ENCODE measurements at places on chromosomes 11 and 22. TPM values are rescaled to one million over a fixed set of nuclear protein-coding genes. Genes with fewer than 3 reads are reported as not detected.

DNA sequence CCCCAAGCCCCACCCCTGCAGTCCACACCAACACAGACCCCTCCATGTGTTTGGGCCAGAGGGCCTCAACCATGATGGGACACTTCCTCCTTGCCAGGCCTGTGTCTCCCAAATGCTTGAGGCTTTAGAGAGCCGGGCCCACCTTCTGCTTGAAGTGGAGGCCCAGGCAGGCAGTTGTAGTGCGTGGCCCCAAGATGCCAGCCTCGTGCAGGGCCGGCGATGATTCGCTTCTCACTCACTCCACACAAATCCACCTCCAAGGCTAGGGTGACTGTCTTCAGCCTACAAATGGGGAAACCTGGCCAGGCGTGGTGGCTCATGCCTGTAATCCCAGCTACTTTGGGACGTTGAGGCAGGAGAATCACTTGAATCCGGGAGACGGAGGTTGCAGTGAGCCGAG lies 5.7 kb downstream of the PRR5 start:
- H3K27me3 ChIP-seq: peaks cover 20% of the 10 kb centered on the region
- no peak overlapping the region for H3K27ac ChIP-seq
- peaks cover 10% of the 10 kb centered on the region for H3K4me1 ChIP-seq

Gene ST3GAL4
- 35.9 TPM for total RNA-seq

DNA sequence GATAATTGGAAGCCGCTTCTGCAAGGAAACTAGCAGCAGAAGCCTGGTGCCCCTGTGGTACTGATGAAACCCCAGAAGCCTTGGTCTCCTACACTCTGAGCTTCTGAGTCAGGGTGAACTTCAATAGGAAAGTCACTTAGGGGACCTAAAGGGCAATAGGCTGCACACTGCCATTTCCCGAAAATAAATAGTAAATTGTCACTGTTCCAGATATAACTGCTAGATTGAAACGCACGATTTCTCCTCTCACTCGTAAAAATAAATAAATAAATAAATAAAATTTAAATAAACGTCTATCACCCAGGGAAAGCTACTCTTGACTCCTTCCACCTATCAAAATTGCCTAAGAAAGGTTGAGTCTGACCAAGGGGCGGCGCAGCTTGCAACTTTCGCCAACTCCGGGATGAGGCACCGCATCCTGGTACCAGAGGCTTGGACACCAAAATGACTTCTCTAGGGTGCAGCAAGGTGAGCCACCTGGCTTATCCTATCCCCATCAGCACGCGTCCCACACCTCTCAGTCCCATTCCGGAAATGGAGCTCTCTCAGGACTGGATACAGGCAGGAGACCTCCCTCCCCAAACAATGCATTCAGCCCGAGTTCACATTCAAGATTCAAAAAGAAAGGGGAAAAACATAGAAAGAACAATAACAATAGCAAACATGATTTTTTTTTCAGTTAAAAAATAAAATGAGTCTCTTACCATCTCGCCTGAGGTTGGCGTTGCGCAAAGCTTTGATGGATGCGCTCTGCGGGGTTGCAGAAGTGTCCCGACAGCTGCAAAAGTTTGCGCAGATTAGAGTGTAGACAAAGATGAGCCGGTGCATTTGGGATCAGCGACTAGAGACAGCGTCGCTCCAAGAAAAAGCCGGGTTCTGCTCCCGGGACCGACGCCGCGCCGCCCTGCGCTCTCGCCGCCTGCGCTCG lies 583 bp downstream of the PDGFD start:
- DNase-seq: peak; percentile 31
- no peaks in the 10 kb centered on the region for H3K36me3 ChIP-seq
- H3K4me3 ChIP-seq: peak overlapping the region; percentile 24
- H3K27me3 ChIP-seq: no peaks in the 10 kb centered on the region

DNA sequence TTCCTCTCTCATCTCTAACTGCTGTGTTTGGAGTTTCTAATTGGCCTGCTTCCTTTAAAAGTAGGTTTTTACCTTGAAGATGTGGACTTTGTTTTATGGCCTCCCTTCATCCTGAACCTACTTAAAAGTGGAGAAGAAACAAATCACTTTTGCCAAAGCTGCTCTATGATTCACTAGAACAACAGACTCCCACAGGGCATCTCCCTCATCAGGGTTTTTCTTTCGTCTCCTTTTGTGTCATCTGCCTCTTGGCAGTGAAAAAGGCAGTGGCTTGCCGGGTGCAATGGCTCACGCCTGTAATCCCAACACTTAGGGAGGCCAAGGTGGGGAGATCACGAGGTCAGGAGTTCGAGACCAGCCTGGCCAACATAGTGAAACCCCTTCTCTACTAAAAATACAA lies 186.6 kb upstream of the MTNR1B start:
- H3K4me1 ChIP-seq: no peaks in the 10 kb centered on the region
- H3K27ac ChIP-seq: no peak overlapping the region
- no peak for DNase-seq
- no peaks in the 10 kb centered on the region for H3K27me3 ChIP-seq
- H3K36me3 ChIP-seq: no peaks in the 10 kb centered on the region

Gene SYT13
- total RNA-seq: 0.32 TPM

DNA sequence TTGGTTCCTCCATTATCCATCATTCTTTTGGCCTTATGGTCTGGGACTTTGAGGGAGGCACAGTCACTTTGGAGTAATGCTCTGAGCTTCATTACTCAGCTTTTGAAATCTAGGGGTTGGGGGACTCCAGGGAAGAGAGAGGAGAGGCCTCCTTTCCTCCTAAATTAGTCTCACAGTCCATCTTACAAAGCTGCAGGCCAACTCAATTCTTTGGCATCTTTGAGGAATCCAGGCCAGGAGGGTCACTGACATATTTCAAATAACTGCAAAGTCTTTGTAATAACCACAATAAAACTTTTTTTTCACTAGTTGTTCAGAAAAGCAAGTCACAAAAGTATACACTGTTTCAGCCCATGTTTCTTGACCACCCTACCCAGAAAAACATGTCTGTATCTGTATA lies 73.3 kb upstream of the FAR1 start:
- H3K4me3 ChIP-seq: no peak overlapping the region
- no peak overlapping the region for H3K27ac ChIP-seq
- no peaks in the 10 kb centered on the region for H3K4me1 ChIP-seq
- no peaks in the 10 kb centered on the region for H3K27me3 ChIP-seq
- DNase-seq: no peak

- no peak for DNase-seq
- H3K4me3 ChIP-seq: no peak overlapping the region
- no peak overlapping the region for H3K27ac ChIP-seq
- H3K36me3 ChIP-seq: no peaks in the 10 kb centered on the region
- peaks cover 4% of the 10 kb centered on the region for H3K4me1 ChIP-seq
Measured at GRCh38 chr11:11346303-11346702, 6.7 kb downstream of the CSNK2A3 start.

Gene BACE1-AS
- total RNA-seq: 6.4 TPM

DNA sequence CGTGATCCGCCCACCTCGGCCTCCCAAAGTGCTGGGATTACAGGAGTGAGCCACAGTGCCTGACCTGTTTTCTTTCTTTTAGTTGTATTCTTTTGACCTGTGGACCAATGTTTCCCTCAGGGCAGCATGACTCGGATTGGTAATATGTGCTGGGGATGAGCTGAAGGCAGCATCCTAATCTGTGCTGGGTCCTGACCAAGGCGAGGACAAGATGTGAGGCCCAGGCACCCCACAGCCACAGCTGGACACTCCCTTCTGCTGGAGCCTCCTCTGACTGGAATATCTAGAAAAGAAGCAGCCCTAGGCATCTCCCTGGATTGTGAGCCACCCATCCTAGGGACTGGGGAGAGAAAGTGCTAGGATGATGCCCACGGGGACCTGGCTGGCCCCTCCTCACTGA lies 105.4 kb downstream of the PDE2A start:
- H3K36me3 ChIP-seq: no peaks in the 10 kb centered on the region
- DNase-seq: no peak
- H3K4me1 ChIP-seq: no peaks in the 10 kb centered on the region
- no peak overlapping the region for H3K27ac ChIP-seq

Gene OR4D5
- total RNA-seq: not detected

DNA sequence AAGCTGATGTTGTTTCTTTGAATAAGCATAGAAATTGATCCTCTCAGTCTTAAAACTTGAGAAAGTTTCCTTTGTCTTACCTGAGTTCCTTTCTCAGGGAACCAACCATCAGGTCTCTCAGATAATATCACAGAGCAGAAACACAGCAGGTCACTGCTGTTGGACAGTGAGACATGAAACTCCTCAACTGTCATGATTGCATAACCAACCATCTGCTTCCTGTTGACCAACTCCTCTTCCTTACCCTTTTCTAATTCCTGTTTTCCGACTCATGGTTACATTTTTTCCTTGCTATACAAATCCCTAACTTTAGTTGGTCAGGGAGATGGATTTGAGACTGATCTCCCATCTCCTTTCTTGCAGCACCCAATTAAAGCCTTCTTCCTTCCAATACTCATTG lies 845.3 kb downstream of the FAM181B start:
- no peaks in the 10 kb centered on the region for H3K27me3 ChIP-seq
- no peak for DNase-seq
- no peaks in the 10 kb centered on the region for H3K36me3 ChIP-seq
- H3K4me3 ChIP-seq: no peak overlapping the region

Gene XKR3
- total RNA-seq: 0.31 TPM

Gene LRRN4CL
- 2.0 TPM for total RNA-seq

DNA sequence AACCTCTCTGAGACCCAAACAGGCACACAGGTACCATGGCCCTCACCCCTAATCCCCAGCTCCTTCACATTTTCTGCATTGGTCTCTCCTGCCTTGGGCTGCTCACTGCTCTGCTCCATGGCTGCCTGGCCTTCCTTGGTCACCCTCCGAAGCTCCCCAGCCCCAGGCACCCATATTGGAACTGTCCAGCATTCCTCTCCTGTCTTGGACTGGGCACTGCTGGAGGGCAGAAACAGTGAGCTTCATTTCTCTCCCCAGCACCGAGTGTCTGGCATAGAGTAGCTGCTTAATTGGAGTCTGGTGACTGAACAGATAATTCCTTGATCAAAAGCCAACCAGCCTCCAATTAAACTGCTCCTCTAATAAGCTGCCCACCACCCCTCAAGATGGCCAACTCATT lies 13.2 kb downstream of the PLEKHA7 start:
- no peak overlapping the region for H3K4me3 ChIP-seq
- H3K4me1 ChIP-seq: no peaks in the 10 kb centered on the region
- H3K27ac ChIP-seq: no peak overlapping the region
- H3K27me3 ChIP-seq: no peaks in the 10 kb centered on the region

DNA sequence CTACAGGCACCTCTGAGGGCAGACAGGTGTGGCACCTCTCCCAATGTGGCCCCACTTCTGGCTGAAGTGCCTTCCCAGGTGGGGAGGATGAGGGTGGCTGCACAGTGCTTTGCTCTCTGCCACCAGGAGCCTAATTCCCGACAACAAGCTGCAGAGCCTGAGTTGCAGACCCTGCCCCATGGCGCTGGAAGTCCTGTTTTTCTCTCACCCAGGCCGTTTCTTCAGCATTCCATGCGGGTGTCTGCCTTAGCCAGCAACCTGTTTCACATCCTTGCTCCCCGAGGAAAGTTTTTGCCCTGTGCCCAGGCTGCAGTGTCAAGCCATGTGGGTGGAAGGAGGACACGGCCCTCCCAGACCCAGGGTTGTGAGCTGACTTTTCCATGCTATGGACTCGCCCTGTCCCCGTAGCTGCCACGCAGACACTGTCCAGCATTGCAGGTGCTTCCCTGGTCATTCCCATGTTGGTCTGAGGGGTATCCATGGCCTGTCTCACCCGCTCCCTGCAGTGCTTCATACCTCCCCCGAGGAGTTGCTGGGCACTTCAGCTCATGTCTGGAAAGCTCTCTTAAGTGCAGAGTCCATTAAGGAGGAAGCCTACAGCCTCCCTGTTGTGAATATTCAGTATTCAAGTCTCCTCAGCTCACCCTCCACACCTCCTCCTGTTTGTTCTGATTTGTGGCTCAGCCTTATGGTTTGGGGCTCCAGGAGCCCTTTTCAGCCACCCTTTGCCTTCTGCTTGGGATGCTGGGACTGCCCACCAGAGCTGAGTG lies 2.9 kb downstream of the DAGLA start:
- DNase-seq: no peak
- H3K4me1 ChIP-seq: peaks cover 25% of the 10 kb centered on the region
- no peaks in the 10 kb centered on the region for H3K36me3 ChIP-seq
- no peak overlapping the region for H3K4me3 ChIP-seq

Gene OR2D2
- total RNA-seq: 0.24 TPM

Gene CALCA
- 0.41 TPM for total RNA-seq

Gene ADORA2A
- 16.8 TPM for total RNA-seq

DNA sequence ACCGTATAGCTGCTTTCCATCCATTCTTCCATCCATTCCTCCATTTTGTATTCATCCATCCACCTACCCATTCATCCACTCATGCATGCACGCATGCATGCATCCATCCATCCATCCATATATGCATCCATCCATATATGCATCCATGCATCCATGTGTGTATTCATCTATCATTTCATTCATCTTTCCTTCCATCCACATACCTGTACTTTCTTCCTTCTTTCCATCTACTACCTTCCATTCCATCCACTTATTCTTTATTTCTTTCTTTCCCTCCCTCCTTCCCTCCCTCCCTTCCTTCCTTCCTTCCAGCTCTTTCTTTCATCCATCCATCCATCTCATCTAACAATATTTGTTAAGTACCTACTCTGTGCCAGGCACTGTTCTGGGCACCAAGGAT lies 19.9 kb downstream of the KIAA1671 start:
- no peak for DNase-seq
- H3K27me3 ChIP-seq: no peaks in the 10 kb centered on the region
- no peak overlapping the region for H3K4me3 ChIP-seq
- H3K36me3 ChIP-seq: no peaks in the 10 kb centered on the region
- H3K4me1 ChIP-seq: peaks cover 31% of the 10 kb centered on the region

DNA sequence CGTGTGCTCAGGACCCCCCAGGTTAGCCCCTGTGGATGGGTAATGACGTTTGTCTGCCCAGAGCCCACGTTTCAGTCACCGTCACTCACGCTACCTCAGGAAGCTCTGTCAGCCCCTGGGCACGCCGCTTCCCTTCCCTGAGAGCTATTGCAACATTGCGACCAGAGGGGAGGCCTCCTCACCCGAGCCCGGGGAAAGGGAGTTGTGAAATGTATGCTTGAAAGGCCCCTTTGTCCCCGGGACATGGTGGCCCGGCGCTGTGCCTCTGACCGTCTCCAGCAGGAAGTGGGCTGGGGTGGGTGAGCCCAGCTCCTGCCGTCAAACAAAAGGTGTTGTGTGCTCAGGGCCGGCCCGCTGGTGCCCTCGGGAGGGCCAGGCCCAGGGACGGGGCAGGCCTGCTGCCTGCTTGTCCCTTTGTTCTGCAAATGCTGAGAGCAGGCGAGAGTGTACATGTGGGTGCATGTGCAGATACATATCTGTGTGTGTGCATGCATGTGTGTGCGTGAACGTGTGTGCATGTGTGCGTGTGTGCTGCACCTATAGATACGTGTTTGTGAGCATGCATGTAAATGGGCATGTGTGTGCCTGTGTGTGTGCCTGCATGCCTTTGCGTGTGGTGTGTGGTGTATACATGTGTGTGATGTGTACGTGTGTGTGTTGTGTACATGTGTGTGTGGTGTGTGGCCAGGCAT lies 1125.0 kb downstream of the BRD1 start:
- no peaks in the 10 kb centered on the region for H3K4me1 ChIP-seq
- H3K4me3 ChIP-seq: no peak overlapping the region
- H3K27me3 ChIP-seq: no peaks in the 10 kb centered on the region
- no peak overlapping the region for H3K27ac ChIP-seq
- peak; percentile 66 for DNase-seq

- H3K27ac ChIP-seq: no peak overlapping the region
- H3K36me3 ChIP-seq: no peaks in the 10 kb centered on the region
- no peak overlapping the region for H3K4me3 ChIP-seq
- no peaks in the 10 kb centered on the region for H3K27me3 ChIP-seq
Measured at GRCh38 chr11:27234043-27234668, 128.9 kb downstream of the CCDC34 start.

Data from left lung (tissue), 14 donors.